ENCODE measurements at places on chromosomes 5 and 9.

DNA sequence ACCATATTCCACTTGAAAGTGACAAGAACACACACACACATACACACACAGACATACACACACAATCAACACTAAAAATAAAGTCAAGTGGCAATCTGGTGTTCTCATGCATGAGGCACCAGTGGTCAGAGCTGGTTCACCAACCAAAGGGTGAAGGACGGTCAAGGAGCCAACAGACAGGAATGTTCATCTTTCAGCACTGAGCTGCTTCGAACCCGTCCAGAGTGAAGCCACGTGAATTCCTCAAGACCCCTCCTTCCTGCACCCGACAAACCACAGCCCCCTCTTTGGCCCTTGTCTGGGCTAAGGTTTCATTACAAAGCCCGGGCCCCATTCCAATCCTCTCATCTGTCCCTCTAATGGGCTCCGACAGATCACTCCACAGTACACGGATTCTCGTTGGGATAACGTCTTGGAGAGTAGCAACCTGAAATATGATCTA lies 84.5 kb upstream of the SMIM23 start:
- no peak for DNase-seq

DNA sequence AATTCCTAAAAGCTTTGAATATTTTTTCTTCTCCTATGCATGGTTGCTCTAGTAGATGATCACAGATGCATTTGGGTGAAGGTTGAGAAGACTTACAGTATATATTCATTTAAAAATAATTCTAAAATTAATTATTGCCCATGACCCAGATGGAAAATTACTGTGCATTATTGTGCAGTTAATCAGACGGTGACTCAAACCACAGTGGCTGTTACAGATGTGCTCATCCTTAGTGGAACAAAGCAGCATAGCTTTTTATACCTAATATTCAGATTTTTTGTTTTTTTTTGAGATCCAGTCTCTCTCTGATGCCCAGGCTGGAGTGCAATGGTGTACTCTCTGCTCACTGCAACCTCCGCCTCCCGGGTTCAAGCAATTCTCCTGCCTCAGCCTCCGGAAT lies 10.7 kb downstream of the OR2V1 start:
- no peak for DNase-seq

DNA sequence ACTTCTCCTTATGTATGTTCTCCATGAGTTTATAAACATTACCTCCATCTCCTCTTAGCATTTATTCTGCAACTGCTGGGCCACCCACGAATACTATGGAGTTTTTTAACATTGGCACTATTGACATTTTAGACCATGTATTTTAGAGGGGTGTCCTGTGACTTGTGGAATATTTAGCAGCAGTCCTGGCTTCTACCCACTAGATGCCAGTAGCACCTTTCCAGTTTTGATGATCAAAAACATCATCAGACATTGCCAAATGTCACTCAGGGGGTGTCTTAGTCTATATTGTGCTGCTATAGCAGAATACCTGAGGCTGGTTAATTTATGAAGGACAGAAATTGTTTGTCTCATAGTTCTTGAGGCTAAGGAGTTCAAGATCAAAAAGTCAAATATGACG lies 187.5 kb upstream of the RORB start:
- no peak for DNase-seq

GRCh38 chr9:107478805-107479204 lies 10.8 kb downstream of the KLF4 start:
- no peak for DNase-seq

DNA sequence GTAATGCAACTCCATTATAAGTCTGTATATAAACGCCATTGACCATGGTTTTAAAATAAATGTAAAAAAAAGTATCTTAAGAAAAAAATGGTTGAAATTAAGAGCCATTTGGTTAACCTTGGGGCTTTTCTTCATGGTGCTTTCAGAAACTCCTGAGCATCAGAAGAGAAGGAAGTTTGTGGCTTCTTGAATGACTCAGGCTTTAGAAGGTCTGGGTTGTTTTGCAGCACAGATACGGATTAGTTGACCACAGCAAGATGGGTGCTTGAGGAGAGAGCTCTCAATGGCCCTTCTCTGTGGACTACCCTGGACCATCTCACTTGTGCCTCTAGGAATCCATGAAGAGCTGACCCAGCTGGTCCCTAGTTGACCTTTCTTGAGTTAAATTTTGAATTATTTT lies 189.5 kb downstream of the TMEM38B start:
- no peak for DNase-seq

DNA sequence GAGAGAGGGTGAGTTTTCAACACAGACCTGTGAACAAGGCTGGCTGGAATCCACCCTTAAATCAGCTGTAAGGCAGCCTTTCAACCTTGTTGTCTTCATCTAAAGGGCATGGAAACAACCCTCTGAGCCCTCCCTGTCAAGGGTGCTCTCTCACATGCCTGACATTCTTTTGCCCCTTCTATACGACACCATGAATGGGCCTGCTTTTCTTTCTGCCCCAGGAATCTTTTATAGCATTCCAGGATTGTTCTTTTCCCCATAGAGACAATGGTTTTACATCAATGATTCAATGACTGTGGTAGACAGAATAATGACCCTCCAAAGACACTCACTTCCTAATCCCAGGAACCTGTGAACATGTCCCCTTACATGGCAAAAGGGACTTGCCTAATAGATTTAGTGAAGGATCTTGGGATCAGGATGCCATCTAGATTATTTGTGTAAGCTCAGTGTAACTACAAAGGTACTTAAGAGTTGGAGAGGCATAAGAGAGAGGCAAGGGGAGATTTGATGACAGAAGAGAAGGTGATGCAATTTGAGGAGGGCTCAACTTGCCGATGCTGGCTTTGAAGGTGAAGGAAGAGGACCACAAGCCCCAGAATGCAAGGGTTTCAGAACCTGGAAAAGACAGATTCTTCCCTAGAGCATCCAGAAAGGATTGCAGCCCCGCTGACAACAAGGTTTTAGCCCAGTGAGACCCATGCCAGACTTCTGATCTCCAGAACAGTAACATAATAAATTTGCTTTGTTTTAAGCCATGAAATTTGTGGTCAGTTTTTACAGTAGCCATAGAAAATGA lies 29.2 kb upstream of the HMHB1 start:
- no peak for DNase-seq

GRCh38 chr9:121271368-121272341 lies 3.7 kb downstream of the GSN start:
- DNase-seq, result no peak

GRCh38 chr5:160230686-160231527 lies 1.6 kb downstream of the FABP6 start:
- DNase-seq, result no peak

- DNase-seq, result no peak
Observed at GRCh38 chr5:73636408-73636807, 10.4 kb downstream of the ARHGEF28 start.

All from activated naive CD4-positive, alpha-beta T cell (primary cell).